ENCODE measurements at places on chromosomes 12 and 14.

- DNase-seq, result no peak
Observed at GRCh38 chr12:29110506-29111442, 38.3 kb upstream of the FAR2 start.

GRCh38 chr12:15561396-15561795 lies 227.8 kb downstream of the EPS8 start:
- no peak for DNase-seq

GRCh38 chr12:1918081-1918883 lies at the start of gene CACNA2D4:
CACNA2D4 (minus strand) TSS chr12:1918652; CDS start chr12:1918473, 179 bp downstream.
- no peak for DNase-seq

DNA sequence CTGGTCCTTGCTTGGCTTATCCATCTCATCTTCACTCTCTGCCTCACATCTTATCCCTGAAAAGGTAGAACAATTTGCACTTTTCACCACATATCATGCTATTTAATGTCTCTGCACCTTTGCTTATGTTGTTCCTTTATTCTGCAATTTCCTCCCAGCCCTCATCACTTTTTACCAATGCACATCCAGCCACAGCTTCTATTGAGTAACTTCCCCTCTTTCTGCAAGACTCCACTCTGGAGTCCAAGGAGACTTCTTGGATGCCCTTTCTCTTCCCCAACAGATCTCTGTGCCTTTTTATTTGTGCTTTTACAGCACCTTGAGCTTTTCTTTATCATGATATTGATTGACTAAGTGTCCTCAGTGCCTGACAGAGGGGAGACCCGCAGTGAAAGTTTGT lies 797.1 kb downstream of the VRK1 start:
- no peak for DNase-seq

DNA sequence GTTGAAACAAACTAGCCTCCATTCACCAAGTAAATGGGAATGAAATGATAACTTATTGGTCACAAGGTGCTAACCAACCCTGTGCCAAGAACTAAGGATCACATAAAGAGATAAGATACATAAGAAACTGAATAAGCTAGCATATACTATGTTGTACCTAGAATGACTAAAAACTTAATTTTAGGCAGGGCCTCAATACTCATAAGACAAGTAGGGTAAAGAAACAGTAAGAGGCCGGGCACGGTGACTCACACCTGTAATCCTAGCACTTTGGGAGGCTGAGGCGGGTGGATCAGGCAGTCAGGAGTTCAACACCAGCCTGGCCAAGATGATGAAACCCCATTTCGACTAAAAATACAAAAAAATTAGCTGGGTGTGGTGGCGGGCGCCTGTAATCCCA lies 17.7 kb downstream of the GDF11 start:
- DNase-seq, result no peak

DNA sequence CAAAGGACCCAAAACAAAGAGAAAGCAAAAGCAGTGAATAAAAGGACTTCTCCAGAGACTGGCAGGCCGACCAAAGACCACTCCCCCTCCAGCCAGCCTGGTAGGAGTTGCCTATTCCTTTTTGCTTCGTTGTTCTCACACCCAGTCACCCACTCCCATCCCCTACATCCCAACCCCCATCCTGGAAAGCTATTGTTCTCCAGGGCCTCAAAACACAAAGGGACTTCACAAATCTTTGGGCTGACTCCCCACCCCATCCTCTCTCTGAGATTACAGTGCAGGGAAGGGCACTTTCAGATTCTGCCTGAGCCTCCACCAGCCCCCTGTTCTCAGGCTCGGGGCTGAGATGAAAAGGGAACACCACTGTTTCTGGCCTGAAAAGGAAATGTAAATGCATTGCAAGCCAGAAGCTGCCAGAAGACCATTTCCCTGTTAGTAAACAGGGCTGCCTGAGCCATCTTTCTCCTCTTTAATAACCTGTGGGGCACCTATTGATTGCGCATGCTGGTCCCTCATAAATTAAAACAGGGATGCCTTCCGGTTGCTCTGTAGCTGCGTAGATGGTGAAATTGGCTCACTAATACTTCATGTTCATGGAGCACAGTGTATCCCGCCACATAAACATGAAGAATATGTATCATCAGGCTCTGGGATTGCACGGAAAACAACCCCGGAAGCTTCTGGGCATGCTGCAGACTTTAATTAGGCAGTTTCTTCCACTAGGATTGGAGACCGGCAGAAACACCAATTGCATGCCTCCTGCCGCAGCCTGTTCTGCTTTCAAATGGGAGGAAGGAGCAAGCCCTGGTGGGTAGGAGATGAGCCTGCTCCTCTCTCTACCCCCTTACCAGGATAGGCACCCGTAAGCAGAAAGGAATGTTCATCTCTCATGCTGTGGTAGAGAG lies 130.3 kb upstream of the FUT8 start:
- no peak for DNase-seq

DNA sequence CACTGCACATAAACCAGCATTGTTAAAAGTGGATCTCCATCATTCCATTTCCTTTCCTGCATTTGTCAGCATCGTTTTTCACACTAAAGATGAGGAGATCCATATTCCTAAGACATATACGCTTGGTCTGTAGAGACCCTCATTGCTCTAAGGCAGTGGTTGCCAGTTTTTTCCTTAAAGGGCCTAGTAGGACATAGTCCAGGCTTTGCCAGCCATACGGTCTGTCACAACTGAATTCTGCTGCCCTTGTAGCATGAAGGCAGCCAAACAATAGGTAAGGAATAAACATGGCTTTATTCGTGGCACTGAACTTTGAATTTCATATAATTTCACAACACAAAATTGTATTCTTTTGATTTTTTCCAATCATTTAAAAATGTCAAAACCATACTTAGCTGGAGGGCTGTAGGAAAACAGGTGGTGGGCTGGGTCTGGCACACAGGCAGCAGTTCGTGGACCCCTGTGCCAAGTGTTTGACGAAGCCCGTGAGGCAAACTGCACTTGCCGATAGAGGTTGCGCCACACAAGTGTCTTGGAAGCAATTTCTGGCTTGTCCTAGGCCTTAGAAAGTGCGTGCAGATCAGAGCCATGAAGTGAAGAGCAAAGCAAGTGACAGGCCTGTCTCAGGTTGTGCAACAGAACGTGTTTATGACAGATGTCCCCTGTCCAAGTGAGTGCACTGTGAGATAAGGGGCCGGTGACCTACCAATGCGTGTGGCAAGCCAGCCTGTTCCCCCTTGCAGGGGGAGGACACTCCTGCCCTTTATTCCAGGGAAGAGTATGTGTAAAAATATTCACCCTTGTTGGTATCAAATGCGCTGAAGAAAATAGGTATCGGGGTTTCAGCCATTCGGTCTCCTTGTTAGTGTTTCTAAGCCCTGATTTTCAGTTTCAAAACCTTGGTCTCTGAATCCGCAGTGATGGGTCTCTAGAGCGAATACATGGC lies 916 bp upstream of the CHPT1 start:
- no peak for DNase-seq
